ENCODE measurements at places on chromosomes 3 and 15.

DNA sequence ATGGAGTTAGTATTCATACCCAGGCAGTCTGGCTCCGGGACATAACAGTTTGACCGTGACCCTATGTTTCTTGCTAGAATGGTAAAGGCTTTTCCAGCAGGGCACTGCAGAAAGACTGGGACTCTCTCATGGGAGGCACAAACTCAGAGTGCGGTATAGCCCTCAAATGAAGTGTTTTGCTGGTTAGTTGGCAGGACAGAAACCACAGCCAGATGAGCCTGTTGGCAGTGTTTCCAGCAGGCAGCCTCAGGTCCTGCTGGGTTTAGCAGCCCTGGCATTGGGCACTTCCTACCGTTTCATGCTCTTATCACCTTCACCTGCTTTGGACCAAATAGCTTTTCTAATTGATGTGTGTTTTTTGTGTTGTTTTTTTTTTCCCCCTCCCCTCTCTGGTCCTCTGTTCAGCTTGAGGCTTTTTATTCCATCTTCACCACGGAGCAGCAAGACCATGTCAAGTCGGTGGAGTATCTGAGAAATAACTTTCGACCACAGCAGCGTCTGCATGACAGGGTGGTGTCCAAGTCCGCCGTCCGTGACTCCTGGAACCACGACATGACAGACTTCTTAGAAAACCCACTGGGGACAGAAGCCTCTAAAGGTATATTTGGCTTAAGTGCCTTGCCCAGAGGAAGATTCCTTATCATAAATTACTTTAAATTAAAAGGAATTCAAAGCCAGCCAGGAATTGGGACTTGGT, 205.6 kb downstream of the FEZF2 start:
- no peak for DNase-seq

DNA sequence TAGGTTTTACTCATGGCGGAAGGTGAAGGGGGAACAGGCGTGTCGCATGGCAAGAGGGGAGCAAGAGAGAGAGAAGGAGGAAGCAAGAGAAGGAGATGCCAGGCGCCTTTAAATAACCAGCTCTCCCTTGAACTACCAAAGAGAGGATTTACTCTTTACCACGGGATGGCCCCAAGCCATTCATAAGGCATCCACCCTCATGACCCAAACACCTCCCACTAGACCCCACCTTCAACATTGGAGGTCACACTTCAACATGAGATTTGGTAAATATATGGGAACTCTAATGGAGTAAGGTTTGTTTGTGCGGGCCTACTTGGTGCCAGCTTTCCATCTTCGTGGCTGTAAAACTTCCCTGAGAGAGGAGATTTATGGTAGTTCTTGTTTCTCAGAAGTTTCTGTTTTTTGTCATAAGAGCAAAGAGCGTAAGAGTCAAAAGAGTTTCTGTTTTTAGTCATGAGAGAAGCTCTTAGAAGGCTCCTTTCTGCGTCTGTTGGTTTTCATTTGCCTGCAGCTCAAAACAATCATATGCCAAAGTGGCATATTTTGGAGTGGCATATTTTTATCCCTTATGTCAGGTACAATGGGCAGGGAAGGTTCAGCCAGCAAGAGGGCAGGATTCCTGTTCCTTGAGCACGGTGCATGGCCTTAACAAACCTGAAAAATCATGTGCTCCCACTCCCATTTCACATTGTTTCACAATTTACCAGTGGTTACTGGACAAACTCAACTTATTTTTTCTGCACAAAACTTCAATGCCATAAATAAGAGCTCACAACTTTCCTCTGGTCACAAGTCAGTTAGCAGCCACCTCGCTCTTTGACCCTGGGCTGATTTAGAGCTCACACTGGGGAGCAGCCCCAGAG, 12.5 kb downstream of the PML start:
- DNase-seq: no peak

GRCh38 chr3:192794216-192794615, 66.9 kb upstream of the FGF12 start:
- no peak for DNase-seq

- no peak for DNase-seq
Observed at GRCh38 chr15:27679731-27680471, 419.2 kb downstream of the OCA2 start.

GRCh38 chr3:13234666-13235065, 161.4 kb upstream of the IQSEC1 start:
- no peak for DNase-seq

GRCh38 chr15:72784456-72784876, 908 bp upstream of the ADPGK start:
- DNase-seq: no peak

DNA sequence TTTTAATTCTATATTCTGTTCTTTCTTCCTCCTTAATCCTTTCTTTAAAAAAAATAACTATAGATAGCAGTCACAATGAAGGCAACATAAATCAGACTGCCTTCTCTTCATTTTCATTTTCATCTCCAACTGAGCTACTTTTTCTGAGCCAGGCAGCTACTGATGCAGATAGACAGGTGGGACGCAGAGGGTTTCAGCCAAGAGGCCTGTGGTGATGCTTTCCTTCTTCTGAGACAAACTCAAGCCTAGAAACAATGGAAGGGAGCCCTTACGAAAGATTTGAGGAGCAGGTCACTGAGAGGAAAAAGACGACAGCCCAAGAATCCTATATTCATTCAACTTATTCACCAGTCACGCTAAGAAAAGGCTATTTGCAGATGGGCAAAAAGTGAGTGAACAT, 220.0 kb upstream of the MLF1 start:
- no peak for DNase-seq

DNA sequence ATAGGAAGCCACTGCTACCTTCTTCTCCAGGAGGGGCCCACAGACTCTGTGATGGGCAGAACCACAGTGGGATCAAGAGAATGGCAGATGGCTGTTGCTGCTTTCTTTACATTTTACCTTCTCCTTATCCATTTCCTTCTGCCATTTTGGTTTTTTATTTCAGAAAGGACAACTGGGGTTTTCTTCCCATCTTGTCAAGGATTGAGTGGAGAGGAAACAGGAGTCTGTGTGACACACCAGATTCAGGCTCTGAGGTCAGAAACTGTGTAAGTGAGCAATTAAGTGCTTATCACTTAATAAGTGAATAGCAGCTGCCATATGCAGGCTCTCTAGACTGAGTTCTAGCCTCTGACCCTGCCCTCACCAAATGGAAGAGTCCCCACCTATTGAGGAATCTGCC, 47.3 kb downstream of the ITGB5 start:
- no peak for DNase-seq

GRCh38 chr3:123439806-123440580, 8.9 kb downstream of the ADCY5 start:
- no peak for DNase-seq

DNA sequence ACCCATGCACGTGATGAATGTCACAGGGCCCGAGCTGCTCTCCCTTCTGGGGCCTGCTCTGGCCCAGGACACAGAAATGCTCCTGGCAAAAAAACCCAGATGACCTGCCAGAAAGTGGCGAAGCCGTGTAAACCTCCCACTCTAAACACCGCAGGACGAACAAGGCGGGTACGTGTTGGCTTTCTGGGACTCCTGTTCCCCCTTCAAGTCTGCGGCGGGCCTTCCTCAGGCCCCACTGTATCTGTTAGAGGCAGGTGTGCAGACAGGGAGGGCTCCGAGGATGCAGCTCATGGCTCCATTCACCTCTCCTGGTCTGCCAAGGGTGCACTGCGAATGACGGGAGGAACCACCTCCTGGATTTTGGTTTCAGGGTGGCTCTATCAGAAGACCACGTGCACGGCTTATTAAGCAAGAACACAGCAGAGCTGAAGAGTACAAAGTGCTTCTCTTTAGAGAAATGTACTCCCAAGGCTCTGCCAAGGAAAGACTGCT, 173.8 kb downstream of the ADAMTS17 start:
- no peak for DNase-seq

- no peak for DNase-seq
Observed at GRCh38 chr15:24862726-24863521, 91.9 kb upstream of the SNRPN start.

Measured in activated CD8-positive, alpha-beta memory T cell treated with anti-CD3 and anti-CD28 coated beads for 48 hours (primary cell).